ENCODE measurements at places on chromosomes 13 and 19.

DNA sequence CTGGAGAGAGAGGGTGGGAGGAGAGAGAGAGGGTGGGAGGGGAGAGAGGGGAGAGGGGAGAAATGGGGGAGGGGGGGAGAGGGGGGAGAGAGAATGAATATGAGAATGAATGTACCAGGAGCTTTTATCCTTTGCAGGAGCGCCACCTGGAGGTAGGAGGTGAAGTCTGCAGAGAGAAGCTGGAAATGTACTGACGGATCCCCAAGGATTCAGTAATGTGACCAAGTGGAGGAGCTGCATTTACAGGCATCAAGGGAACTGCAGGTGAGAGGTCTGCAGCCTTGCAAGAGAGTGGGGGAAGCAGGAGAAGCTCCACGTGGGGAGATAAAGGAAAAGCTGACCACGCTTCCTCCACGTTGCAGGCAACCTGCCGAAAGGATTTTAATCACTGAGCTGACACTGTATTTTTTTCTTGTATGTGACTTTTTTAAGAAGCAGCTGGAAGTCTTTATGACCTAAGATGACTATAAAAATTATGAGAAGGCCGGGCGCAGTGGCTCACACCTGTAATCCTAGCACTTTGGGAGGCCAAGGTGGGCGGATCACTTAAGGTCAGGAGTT, 33.7 kb downstream of the VSTM1 start:
- DNase-seq = peak; percentile 47

DNA sequence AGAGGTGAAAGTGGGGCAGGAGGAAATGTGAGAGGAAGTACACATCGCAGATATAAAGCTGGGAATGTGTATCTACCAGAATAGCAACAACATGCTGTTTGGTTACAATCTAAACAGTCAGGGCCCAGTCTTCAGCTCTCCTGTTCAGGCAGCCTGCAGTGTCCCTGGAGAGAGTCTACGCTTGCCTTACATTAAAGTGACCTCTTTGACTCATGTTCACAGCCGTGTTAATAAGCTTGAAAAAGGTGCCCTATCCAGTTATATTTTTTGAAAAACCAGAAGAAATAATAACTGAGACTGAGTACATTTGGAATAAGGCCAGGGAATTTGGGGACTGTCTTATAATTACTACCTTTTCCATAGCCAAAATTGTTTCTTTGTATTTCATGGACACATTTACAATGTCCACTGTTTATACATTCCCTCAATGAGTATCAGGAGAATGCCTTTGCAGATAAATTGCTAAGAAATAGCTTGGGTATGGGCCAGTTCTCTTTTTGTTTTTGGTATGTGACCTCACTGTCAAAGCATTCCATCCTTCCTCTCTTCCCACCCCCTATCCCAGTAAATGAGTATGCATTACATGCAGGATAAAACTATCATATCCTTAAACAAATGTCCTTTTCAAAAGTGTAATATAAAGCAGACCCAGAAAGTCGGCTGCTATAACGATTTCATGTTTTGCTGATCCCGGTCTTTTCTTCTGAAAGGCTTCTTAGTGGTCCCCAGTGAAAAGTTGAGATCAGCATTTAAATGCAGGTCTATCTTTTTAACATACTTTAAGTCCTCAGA, 82.6 kb downstream of the PCDH9 start:
- no peak for DNase-seq

GRCh38 chr13:114166381-114167131, 12.5 kb upstream of the CFAP97D2 start:
- DNase-seq = no peak

DNA sequence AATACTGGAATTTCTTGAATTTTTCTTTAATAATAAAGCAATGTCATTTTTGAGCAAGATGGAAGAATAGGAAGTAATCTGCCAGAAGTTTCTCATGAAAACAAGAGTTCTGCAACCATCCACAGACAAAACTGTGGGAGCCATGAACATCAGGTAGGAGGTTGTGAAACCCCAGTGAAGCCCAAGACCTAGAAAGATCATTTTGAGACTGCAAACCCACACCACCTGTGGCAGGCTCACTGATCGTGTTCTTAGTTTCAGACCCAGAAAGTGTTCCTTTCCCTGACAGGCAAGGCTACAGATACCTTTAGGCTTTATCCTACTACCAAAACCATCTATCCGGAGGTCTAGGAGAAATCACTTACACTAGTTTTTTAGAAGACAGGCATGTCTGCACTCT, 2189.8 kb upstream of the PCDH20 start:
- no peak for DNase-seq

GRCh38 chr13:97686594-97686993, 252.6 kb downstream of the RAP2A start:
- no peak for DNase-seq

- no peak for DNase-seq
Observed at GRCh38 chr13:39577838-39578491, 25.0 kb downstream of the LHFPL6 start.

GRCh38 chr13:42229287-42229686, 42.7 kb upstream of the AKAP11 start:
- DNase-seq = no peak

DNA sequence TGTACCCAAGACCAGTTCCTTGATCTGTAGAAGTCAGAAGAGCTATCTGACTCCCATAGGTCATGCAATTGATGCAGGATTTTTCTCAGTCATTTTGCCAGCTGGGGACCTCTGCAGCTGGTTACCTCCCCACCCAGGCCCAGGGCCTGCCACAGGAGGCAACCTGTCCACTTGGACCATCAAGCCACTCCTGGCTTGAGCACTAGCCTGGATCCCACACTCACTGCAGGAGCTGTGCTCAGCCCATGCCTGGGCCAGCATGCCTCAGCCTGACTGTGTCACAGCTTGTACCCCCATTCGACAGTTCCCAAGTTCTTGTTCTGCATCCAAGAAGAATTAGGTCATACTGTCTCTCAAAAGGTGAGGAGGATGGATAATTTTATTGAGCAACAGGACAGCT, 189.4 kb downstream of the PCDH17 start:
- no peak for DNase-seq

GRCh38 chr19:19417628-19418245, 12.3 kb downstream of the GATAD2A start:
- no peak for DNase-seq

GRCh38 chr19:18089726-18090125, 3.0 kb upstream of the IL12RB1 start:
- no peak for DNase-seq

All from activated T-cell treated with anti-CD3 and anti-CD28 coated beads for 4 hours (primary cell).